ENCODE measurements at places on chromosomes 3 and 15. TPM values are rescaled to one million over a fixed set of nuclear protein-coding genes. Genes with fewer than 3 reads are reported as not detected.

ERC2 gene
- 0.53 TPM for total RNA-seq

GNAT1 gene
- under 0.01 TPM for total RNA-seq

GUCA1C gene
- not detected for total RNA-seq

CIDEC gene
- not detected for total RNA-seq

SLC28A1 gene
- total RNA-seq: not detected

GABRG3 gene
- total RNA-seq: not detected

CHDH gene
- 0.25 TPM for total RNA-seq
